ENCODE measurements at places on chromosomes 5 and 9. TPM values are rescaled to one million over a fixed set of nuclear protein-coding genes. Genes with fewer than 3 reads are reported as not detected.
A peak's percentile ranks its signal among the peaks of the same experiment; 100 is the strongest.

DNA sequence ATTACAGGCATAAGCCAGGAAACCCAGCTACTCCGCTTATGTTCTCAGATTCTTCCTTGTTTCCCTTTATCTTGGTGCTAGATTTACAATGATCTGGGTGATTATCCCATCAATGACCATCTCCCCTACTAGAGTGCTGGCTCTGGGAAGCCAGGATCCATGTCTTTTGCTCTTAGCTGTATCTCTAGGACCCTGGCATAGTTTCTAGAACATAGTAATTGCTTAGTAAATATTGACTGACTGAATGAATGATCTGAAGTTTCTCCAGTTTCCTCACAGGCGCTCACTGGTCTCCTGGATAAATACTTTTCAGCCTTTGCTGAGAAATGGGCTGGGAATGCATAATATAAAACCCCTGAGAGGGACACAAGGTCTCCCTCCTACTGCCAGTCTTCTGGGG, 60.0 kb upstream of the KLF9 start:
- DNase-seq: no peak

GRCh38 chr5:111472096-111472495, 40.2 kb downstream of the STARD4 start:
- no peak for DNase-seq

DNA sequence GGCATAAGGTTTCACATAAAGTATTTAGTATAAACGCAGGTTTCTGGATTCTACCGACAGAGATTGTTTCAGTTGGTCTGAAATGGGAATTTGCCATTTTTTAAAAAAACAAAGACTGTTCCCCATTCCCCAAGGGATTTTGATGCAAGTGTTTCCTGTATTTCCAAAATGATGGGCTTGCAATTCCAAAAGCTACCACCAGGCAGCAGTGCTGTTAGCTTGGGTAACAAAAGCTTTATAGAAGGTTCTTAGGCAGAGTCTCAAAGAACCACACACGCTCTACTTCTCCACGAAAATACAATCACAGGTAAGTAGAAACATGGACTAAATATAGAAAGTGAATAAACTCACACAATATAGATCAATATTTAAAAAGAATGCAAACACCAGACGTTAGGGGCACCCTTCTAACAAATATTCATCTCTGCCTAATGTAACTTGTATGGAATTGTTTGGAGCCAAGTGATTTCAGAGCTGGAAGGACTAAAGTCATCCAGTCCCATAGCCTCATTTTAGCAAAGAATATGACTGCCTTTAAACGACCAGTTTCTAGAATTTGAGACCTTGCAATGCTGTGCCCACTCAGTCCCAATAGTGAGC, 154.3 kb downstream of the SPOCK1 start:
- DNase-seq: no peak

DNA sequence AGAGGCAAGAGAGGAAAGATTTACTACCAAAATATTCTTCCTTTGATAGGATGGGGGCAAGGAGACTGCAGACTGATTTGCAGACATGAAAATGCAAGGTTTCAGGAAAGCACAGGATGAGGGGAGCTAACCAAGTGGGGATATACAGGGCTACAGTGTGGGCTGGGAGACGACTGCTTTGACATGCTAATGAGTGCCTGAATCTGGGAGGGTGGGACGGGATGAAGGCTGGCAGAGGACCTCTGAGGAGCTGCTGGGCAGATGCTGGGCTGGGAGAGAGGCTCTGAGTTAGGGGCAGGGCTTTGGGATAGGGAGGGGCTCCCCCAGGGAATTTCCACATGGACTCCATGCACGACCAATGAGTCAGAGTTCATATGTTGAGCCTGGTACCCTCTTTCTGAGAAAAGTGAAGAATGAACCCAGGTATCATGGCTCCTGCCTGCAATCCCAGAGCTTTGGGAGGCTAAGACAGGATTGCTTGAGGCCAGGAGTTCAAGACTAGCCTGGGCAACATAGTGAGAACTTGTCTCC, 4.9 kb upstream of the CPLX2 start:
- no peak for DNase-seq

DNA sequence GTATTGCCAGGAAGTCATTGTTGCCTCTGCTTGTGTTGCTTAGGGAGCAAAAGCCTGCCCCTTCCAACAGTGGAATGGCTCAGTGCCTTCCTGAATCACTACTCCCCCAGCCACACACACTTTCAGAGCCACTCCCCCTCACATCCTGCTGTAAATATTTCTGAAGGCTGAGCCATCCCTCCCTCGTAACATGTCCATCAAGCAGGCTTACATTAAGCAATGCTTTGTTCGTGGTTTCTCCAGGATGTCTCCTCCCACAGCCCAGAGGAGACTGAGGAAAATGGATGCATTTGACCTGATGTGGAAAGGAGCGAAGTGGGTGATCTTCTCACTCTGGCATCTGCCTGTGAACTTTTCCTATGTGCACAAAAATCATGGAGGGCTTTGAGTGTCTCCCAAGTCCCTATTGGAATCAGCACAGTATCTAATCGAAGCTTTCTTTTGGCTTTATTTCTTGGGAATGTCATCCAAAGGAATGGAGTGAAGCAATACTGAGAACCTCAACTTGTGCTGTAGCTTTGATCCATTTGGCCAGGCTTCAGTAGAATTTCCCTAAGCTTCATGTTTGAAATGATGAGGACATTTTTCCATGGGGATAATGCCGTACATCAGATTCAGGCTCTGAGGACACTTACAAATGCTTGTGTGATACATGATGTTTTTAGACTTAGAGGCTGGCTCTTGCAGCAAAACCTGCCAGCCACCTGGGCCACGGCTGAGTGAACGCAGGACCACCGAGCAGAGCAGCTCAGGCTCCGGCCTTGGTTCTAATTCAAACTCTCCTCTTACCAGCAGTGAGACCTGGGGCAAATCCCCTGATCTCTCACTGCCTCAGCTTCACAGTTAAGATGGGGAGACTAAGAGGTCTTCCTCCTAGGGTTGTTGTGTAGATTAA, 389.1 kb downstream of the ENC1 start:
- peak; percentile 70 for DNase-seq

DNA sequence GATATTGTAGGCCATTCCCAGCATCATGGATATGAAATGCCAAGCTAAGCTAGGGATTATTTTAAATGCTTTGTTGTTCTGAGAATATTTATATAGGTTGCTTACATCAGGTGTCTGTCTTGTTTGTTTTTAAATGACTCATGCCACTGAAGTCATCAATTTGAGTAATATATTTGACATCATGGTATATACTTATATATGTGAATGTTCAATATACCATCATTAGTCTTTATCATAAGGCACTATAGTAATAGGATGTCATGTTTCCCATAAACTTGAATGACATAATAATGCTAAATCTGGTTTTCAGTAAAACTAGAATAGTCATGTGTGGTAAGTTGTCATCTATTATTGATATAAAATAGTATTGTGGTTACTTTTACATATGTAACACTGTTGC, 13.1 kb downstream of the C9orf85 start:
- DNase-seq: no peak

SLC34A3 gene
- not detected for total RNA-seq

GRCh38 chr9:38134611-38135237, 65.7 kb upstream of the SHB start:
- no peak for DNase-seq

DNA sequence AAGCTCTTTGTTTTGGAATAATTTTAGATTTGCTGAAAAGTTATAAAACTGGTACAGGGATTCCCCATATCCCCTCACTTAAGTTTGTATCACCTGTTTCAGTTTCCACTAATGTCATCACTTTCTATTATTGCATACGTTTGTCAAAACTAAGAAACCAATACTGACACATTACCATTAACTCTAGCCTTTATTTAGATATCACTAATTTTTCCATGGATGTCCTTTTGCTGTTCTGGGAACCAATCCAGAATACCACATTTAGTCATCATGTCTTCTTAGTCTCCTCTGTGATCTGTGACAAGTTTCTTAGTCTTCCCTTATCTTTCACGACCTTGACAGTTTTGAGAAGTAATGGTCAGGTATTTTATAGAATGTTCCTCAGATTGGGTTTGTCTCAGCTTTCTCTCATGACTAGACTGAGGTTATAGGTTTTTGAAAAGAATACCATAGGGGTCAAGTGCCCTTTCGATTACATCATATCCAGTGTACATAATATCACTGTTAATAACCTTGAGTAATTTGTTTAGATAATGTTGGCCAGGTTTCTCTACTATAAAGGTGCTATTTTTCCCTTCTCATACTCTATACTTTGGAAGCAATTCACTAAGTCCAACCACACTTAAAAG, 51.9 kb upstream of the NMUR2 start:
- peak; percentile 32 for DNase-seq

GRCh38 chr9:107929443-107929842, 439.9 kb upstream of the KLF4 start:
- no peak for DNase-seq

TLR4 gene
- total RNA-seq: 5.9 TPM

GRCh38 chr5:157912621-157913325, 53.8 kb upstream of the CLINT1 start:
- no peak for DNase-seq

GRCh38 chr5:394671-395155, 48.3 kb upstream of the EXOC3 start:
- DNase-seq: no peak

DNA sequence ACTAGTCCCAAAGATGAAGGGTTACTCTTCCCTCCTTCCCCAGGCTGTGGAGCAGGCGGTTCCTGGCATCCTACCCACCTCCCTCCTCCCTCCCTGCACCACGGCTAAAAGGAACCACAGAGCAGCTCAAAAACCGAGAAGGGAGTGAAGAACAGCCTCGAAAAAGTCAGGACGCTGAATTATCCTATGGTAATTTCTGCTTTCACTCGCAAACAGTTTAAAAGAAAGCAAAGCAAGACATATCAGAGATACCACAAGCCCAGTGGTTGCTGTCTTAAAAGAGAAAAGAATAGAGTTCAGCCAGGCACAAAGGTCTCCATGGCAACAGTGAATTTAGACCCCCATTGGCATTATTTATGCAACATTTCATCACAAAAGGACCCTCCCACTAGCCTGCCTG, 315.4 kb downstream of the CTNND2 start:
- no peak for DNase-seq

DNA sequence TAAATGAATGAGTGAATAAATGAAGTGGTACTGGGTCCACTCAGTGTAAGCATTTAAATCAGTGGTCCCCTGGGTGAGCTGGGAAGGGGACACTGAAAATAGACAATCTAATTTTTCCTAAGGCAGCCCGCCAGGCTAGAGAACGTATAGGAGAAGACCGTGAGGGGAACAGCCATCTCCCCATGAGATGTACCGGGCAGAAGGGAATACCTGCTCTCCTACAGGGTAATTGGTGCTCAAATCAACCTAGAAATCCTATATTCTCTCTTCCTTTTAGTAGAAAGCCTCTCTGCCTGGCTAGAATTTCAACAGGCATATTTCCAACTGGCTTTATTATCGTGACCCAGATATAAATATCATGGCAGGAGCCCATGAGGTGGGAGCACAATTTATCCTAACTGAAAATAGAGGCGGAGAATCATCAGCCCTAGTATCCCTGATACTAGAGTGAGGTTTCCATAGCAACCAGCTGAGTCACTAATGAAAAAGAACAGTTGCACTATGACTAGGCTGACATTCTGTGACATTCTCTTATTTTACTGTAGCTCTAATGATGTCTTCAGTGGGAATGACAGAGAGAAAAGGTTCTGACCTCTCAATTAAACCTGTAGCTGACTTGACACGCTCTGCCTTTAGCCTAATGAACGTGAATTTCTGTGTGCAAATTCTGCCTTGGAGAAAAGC, 96.5 kb upstream of the CAST start:
- peak; percentile 59 for DNase-seq

- peak; percentile 14 for DNase-seq
These were observed 20.0 kb upstream of the MLANA start for GRCh38 chr9:5870691-5871090.

GRCh38 chr9:109590966-109591365, 92.9 kb upstream of the PTPN3 start:
- no peak for DNase-seq

RIC1 gene
- 7.4 TPM for total RNA-seq

SPATA31E1 gene
- not detected for total RNA-seq

CTSV gene
- total RNA-seq: 3.0 TPM

GRCh38 chr5:14435481-14435880, 146.1 kb upstream of the OTULINL start:
- DNase-seq: no peak

- DNase-seq: no peak
These were observed 23.4 kb upstream of the SLC6A19 start for GRCh38 chr5:1177826-1178528.

DNA sequence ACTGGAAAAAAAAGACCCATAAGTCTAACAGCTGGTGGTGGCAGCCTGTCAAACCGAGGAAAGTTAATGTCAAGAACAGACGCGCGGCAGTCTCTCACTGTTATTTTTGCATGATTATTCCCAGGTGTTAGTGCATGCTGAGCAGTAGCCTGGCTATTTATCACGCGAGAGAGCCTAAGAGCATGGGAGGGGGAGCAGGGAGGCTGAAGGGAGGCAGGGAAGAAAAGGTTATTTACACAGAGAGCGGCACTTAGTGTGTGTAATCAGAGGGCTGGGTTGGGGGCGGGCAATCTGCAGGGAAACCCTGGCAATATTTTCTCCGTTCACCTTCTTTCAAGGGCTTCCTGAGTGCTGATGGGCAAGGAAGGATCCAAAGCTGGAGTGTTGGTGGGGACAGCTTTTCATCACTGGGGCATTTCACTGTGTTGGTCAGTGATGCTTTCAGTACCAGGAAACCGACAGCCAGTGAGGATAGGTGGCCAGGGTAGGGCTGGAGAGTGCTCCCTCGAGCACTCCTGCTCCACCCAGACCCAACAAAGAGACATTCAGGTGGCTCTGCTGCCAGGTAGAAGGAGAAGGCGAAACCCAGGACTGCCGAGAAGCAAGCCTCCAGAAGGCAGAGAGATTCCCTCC, 39.6 kb downstream of the ZNF608 start:
- DNase-seq: no peak

GRCh38 chr5:54438620-54439389, 16.7 kb upstream of the HSPB3 start:
- DNase-seq: no peak

GRCh38 chr9:87556039-87556438, 58.4 kb downstream of the DAPK1 start:
- no peak for DNase-seq

DNA sequence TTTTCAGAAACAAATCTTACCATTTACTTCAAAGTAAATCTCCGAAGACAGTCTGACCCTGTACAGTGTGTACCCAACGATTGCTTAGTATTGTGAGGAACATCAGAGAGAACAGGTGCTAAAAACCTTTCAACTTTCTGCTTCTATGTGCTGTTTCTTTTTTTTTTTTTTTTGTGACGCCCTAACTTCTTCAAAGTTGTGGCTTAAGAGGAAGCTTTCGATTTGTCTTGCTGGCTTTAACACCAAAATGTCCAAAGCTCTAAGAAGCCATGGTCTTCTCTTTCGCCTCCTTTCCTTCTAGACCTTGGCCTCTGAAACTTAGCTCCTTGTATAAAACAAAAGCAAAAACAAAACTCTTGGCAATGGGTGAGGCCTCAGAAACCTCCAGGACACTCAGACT, 1.2 kb downstream of the TNFSF8 start:
- DNase-seq: no peak

ANKRD20A1 gene
- not detected for total RNA-seq

DNA sequence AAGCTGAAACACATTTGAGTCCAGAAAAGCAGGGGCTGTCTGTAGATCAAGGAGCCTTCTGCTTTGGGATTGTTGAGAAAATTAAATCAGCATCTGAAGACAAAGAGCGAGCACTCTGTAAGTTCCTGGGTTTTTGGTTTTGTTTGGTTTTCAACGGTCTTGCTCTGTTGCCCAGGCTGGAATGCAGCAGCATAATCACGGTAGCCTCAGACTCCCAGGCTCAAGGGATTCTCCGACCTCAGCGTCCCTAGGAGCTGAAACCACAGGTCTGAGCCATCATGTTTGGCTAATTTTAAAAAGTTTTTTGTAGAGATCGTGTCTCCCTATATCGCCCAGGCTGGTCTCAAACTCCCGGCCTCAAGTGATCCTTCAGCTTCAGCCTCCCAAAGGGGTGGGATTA, 266.5 kb upstream of the ADAMTS16 start:
- no peak for DNase-seq
